ENCODE measurements at places on chromosomes 2 and 18. TPM values are rescaled to one million over a fixed set of nuclear protein-coding genes. Genes with fewer than 3 reads are reported as not detected.

Gene CHN1
- 0.41 TPM for total RNA-seq

Gene GLI2
- total RNA-seq: 0.70 TPM

Gene APLF
- 3.9 TPM for total RNA-seq

Gene ST6GAL2
- total RNA-seq: not detected

Gene PXDN
- 0.12 TPM for total RNA-seq

Gene ZDBF2
- 6.5 TPM for total RNA-seq

Gene GNAL
- 24.5 TPM for total RNA-seq

Gene LRRFIP1
- 37.1 TPM for total RNA-seq

Gene ACOXL
- 2.9 TPM for total RNA-seq

Gene TUBA3E
- total RNA-seq: 0.57 TPM

Gene RAX
- not detected for total RNA-seq

DNA sequence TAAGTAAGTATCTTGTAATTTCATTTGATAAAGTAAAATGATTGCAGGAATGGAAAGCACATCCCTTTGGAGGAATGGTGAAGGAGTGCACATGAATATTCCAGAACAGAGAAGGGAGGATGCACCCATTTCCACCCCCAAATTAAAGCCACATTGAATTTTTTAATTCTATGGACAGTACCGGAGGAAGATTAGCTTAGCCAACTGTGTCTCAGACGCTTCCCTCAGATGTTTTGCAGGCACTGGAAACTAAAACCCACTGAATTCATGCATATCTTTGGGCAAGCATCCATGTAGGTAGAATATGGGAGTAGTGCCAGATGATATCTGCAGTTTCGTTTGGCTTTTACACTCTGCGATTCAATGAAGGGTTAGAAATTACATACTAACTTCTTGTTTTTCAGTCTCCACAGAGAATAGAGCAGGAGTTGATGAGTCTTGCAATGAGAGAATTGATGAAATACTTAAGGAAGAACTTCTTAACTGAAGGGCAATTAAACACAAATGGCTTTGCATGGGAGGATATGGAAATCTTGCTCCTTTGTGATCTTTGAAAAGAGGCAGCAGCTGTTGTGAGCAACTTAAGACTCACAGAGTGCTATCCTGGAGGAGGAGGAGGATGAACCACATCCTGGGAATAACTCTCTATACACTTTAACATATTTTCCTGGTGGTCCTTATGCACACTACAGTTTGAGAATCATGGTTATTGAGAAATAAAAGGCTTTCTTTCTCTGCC lies 71.7 kb upstream of the MYO3B start:
- no peak for DNase-seq
- H3K4me1 ChIP-seq: no peaks in the 10 kb centered on the region
- no peaks in the 10 kb centered on the region for H3K36me3 ChIP-seq

DNA sequence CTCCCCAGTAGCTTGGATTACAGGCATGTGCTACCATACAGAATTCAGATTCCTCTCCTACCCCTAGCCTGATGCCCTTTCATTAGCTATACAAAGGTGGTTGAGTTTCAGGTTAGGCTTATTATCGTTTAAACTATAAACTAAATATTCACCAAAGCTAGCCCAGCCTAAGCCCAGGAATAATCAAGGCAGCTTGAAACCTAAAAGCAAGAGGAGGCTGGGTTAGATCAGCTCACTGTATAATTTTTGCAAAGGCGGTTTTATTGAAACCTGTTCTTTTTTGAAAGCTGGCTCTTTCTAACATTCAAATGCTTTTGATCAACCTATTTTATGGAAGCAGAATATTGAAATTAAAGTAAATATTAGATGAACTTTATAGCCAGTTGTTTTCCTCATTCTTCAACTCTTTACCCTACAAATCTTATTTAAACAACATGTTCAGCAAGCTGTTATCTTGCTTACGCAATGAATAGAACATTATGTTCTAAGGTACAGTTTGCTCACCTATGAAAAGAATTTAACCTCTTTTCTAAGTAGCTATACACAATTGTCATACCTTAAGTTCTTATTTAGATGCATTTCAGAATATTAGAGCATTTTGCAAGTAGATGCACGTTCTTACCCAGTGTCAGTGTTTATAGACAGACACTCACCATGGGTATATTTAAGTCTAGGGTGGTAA lies 241.6 kb downstream of the NEDD4L start:
- no peaks in the 10 kb centered on the region for H3K36me3 ChIP-seq
- no peak overlapping the region for H3K27ac ChIP-seq
- no peaks in the 10 kb centered on the region for H3K27me3 ChIP-seq
- H3K4me1 ChIP-seq: peaks cover 35% of the 10 kb centered on the region

- DNase-seq: no peak
- no peaks in the 10 kb centered on the region for H3K27me3 ChIP-seq
- peak overlapping the region; percentile 83 for H3K27ac ChIP-seq
- H3K4me1 ChIP-seq: peaks cover 3% of the 10 kb centered on the region
- no peaks in the 10 kb centered on the region for H3K36me3 ChIP-seq
These were observed 4.9 kb upstream of the IMP4 start for GRCh38 chr2:130337735-130338325.

- H3K36me3 ChIP-seq: no peaks in the 10 kb centered on the region
- H3K4me3 ChIP-seq: no peak overlapping the region
- H3K4me1 ChIP-seq: no peaks in the 10 kb centered on the region
- H3K27me3 ChIP-seq: no peaks in the 10 kb centered on the region
- DNase-seq: no peak
These were observed 148.0 kb upstream of the ALPP start for GRCh38 chr2:232230560-232230959.

DNA sequence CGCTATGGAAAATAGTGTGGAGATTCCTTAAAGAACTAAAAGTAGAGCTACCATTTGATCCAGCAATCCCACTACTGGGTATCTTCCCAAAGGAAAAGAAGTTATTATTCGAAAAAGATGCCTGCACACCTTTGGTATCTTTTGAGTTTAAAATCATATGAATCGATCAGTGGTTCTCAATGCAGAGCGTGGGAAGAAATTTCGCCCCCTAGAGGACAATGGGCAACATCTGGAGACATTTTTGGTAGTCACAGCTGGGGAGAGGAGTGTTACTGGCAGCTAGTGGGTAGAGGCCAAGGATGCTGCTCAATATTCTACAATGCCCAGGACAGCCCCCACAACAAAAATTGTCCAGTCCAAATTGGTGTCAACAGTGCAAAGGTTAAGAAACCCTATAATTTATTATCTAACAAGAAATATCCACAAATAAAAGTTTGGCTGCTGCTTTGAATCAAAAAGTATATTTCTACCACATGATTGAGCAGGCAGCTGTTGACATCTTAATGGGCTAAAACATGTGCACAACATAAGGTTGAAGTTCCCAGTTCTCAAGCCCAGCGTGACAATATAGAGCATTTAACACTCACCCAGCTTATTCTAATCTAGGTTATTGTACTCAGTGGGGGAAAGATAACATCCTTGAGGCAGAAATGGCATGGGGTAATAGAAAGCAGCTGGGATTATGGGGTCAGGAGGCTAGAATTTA lies 425.7 kb downstream of the LRATD1 start:
- no peak for DNase-seq
- no peak overlapping the region for H3K27ac ChIP-seq
- H3K27me3 ChIP-seq: no peaks in the 10 kb centered on the region

GRCh38 chr2:168348076-168348475 lies 100.7 kb upstream of the STK39 start:
- H3K36me3 ChIP-seq: no peaks in the 10 kb centered on the region
- no peak overlapping the region for H3K4me3 ChIP-seq
- H3K4me1 ChIP-seq: no peaks in the 10 kb centered on the region

- H3K27me3 ChIP-seq: no peaks in the 10 kb centered on the region
- no peaks in the 10 kb centered on the region for H3K36me3 ChIP-seq
- no peaks in the 10 kb centered on the region for H3K4me1 ChIP-seq
- no peak overlapping the region for H3K4me3 ChIP-seq
- no peak overlapping the region for H3K27ac ChIP-seq
- no peak for DNase-seq
These were observed 10.3 kb upstream of the ASXL3 start for GRCh38 chr18:33567705-33568104.

GRCh38 chr2:233674995-233675394 lies 3.3 kb downstream of the UGT1A9 start:
- no peak overlapping the region for H3K27ac ChIP-seq
- no peak overlapping the region for H3K4me3 ChIP-seq
- no peaks in the 10 kb centered on the region for H3K27me3 ChIP-seq
- no peaks in the 10 kb centered on the region for H3K4me1 ChIP-seq

- no peak overlapping the region for H3K4me3 ChIP-seq
- no peaks in the 10 kb centered on the region for H3K4me1 ChIP-seq
- no peak overlapping the region for H3K27ac ChIP-seq
- no peaks in the 10 kb centered on the region for H3K27me3 ChIP-seq
These were observed 2.1 kb downstream of the PFN4 start for GRCh38 chr2:24121066-24121465.

DNA sequence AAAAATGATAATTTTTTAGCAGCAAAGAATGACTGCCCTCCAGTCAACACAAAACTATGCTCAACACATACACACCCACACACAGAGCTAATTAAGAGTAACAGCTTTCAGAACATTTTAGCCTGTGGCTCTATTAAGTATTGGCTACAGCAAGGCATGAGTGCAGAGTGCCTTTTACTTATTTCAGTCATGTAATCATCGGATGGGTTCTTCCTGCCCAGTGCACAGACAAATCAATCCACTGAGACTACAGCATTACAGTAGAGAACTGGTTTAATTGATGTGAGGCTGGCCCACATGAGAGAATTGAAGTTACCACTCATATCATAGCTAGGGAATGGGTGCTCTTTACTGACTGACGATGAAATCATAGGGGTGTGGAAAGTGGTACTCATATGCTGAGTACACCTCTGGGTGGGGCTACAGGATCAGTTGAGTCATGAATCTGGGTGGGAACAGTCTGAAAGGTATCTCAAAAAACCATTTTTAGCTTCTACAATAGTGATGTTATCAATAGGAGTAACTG lies 241.0 kb downstream of the FSIP2 start:
- 0 out of 2 replicates have a peak, but pooled peaks cover 4% of the 10 kb centered on the region for H3K4me1 ChIP-seq
- no peaks in the 10 kb centered on the region for H3K27me3 ChIP-seq
- H3K27ac ChIP-seq: no peak overlapping the region
- peak; percentile 45 for DNase-seq
- no peaks in the 10 kb centered on the region for H3K36me3 ChIP-seq
- no peak overlapping the region for H3K4me3 ChIP-seq

DNA sequence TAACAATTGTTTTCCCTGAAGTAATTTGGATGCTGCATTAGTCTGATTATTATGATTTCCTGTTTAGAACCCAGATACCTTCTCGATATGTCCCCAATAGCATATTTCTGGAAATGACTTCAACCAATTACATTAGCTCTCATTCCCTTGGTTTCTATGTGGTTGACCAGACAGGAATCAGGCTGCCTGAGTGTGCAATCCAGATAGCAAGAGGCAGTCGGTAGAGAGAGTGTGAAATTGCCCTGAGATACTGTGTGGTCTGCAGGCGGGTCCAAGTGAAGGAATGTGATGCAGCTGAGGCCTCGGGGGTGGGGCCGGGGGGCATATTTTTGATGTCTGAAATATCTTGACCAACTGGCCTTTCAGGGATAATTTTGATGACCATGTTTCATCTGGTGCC lies 143.9 kb upstream of the ITGA6 start:
- H3K27me3 ChIP-seq: no peaks in the 10 kb centered on the region
- no peak for DNase-seq
- H3K36me3 ChIP-seq: no peaks in the 10 kb centered on the region
- H3K4me1 ChIP-seq: 0 out of 2 replicates have a peak, but pooled peaks cover 5% of the 10 kb centered on the region

DNA sequence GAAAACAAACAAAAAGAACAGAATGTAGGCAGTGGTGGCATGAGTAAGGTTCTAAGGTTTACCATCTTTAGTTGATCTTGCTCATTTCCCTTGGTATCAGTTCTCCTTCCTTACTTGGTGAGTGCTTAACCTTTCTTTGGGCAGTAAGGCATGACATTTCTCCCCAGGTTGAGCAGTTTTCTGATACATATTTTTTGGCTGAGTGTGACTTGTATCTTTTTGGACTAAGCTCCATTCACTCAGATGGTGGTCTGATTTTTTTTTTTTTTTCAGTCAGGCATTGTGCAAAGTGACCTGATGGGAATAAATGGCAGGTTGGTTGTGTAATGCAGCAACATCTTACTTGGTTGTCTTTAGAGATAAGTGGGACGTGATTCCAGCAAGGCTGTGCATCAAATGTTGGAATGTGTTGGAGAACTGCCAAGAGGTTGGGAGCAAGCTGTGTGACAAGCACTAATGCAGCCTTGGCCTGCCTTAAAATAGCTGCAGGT lies 15.1 kb downstream of the SPTBN1 start:
- no peaks in the 10 kb centered on the region for H3K27me3 ChIP-seq
- H3K27ac ChIP-seq: peak overlapping the region; percentile 21
- no peak overlapping the region for H3K4me3 ChIP-seq
- peak; percentile 44 for DNase-seq
- peaks cover 26% of the 10 kb centered on the region for H3K4me1 ChIP-seq
- H3K36me3 ChIP-seq: no peaks in the 10 kb centered on the region

DNA sequence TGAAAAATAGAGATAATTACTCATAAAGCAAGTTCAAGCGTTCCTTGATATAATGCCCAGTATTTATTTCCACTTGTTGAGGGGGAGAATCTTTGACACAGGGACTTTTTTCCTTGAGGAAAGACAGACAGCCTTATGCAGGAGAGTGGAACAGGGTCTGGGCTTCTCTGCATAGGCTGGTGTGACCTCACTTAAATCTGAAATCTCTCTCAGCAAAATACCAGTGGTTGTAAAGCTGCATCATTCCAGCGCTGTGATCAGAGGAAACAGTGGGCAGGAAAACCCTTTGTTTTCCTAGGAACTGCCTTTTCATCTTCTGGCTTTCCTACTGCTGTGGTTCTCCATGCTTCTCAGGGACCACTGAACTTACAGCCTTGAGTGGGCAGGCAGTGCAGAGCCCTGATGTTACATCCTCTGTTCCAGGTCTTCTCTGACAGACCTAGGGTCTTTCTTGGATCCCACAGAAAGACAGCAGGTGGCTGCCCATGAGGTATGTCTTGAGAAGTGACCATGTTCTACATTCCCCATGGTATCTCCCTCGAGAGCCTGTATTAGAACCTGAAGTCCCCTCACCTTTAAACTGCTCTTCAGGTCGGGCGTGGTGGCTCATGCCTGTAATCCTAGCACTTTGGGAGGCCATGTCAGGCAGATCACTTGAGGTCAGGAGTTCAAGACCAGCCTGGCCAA lies 17.6 kb upstream of the MAP4K4 start:
- no peaks in the 10 kb centered on the region for H3K36me3 ChIP-seq
- no peak for DNase-seq
- H3K4me1 ChIP-seq: peaks cover 4% of the 10 kb centered on the region
- H3K27me3 ChIP-seq: no peaks in the 10 kb centered on the region

DNA sequence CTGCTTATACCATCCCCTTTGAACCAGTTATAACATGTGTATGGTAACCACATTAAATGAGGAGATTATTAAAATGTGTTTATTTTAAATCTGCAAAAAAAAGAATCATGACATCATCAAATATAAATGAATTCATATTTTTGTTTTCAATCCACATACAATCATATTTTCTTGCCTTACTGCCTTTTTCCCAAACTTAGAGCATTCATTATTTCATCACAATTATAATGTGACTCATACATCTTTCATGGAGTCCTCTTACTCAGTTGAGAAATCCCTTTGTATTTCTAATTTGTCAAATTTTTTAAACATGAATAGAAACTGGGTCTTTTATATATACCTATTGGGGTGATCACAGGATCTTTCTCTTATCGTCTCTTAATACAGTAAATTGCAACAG lies 909.6 kb downstream of the DSC3 start:
- H3K27ac ChIP-seq: no peak overlapping the region
- H3K4me1 ChIP-seq: no peaks in the 10 kb centered on the region
- no peaks in the 10 kb centered on the region for H3K27me3 ChIP-seq
- no peak overlapping the region for H3K4me3 ChIP-seq

- H3K4me1 ChIP-seq: peaks cover 21% of the 10 kb centered on the region
- H3K27ac ChIP-seq: no peak overlapping the region
- DNase-seq: peak; percentile 75
These were observed 234.4 kb upstream of the EPAS1 start for GRCh38 chr2:46062637-46063412.
